Tibial nerve (tissue), 4 donors: ENCODE measurements at places on chromosomes 5 and 9. TPM values are rescaled to one million over a fixed set of nuclear protein-coding genes. Genes with fewer than 3 reads are reported as not detected.

- peaks cover 53% of the 10 kb centered on the region for H3K4me1 ChIP-seq
- no peak for DNase-seq
- no peaks in the 10 kb centered on the region for H3K27me3 ChIP-seq
- H3K36me3 ChIP-seq: no peaks in the 10 kb centered on the region
- no peak overlapping the region for H3K4me3 ChIP-seq
- H3K27ac ChIP-seq: no peak overlapping the region
Observed at GRCh38 chr5:150789450-150789849, 10.9 kb downstream of the SMIM3 start.

DNA sequence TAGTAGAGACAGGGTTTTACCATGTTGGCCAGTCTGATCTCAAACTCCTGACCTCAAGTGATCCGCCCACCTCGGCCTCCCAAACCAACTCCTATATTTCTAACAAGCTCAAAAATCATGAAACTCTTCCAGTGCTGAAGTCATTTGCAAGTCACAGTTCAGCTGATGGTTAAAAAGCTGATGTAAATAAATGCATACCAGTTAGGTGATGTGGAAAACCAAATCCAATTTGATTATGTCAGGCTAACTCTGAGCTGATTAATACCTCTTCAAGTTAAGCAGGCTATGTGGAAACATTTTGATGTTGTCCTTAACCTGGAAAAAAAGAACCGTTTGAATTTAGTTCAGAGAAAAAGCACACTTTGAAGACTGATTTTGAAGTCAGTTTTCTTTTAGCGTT is 51.0 kb downstream of the TMEM252 start:
- H3K27ac ChIP-seq: no peak overlapping the region
- H3K27me3 ChIP-seq: no peaks in the 10 kb centered on the region
- DNase-seq: no peak
- no peaks in the 10 kb centered on the region for H3K36me3 ChIP-seq

- no peak overlapping the region for H3K4me3 ChIP-seq
- no peaks in the 10 kb centered on the region for H3K27me3 ChIP-seq
- no peaks in the 10 kb centered on the region for H3K4me1 ChIP-seq
- no peak for DNase-seq
Observed at GRCh38 chr5:135324897-135325650, 74.0 kb downstream of the MACROH2A1 start.

GRCh38 chr5:97929383-97929782 is 746.3 kb upstream of the RIOK2 start:
- H3K27me3 ChIP-seq: no peaks in the 10 kb centered on the region
- H3K36me3 ChIP-seq: no peaks in the 10 kb centered on the region
- H3K4me1 ChIP-seq: no peaks in the 10 kb centered on the region
- no peak overlapping the region for H3K4me3 ChIP-seq
- no peak for DNase-seq

- no peak overlapping the region for H3K27ac ChIP-seq
- H3K4me3 ChIP-seq: no peak overlapping the region
- DNase-seq: no peak
- no peaks in the 10 kb centered on the region for H3K36me3 ChIP-seq
Observed at GRCh38 chr9:92492781-92493401, 10.6 kb upstream of the ASPN start.

GRCh38 chr5:180391276-180391675 is 38.1 kb upstream of the GFPT2 start:
- no peaks in the 10 kb centered on the region for H3K36me3 ChIP-seq
- no peak overlapping the region for H3K4me3 ChIP-seq
- no peaks in the 10 kb centered on the region for H3K27me3 ChIP-seq
- DNase-seq: no peak
- no peak overlapping the region for H3K27ac ChIP-seq
- H3K4me1 ChIP-seq: no peaks in the 10 kb centered on the region

- H3K4me3 ChIP-seq: no peak overlapping the region
- DNase-seq: no peak
- no peak overlapping the region for H3K27ac ChIP-seq
- no peaks in the 10 kb centered on the region for H3K4me1 ChIP-seq
- no peaks in the 10 kb centered on the region for H3K27me3 ChIP-seq
- peaks cover 81% of the 10 kb centered on the region for H3K36me3 ChIP-seq
Observed at GRCh38 chr9:132324425-132324824, 30.4 kb downstream of the SETX start.

DNA sequence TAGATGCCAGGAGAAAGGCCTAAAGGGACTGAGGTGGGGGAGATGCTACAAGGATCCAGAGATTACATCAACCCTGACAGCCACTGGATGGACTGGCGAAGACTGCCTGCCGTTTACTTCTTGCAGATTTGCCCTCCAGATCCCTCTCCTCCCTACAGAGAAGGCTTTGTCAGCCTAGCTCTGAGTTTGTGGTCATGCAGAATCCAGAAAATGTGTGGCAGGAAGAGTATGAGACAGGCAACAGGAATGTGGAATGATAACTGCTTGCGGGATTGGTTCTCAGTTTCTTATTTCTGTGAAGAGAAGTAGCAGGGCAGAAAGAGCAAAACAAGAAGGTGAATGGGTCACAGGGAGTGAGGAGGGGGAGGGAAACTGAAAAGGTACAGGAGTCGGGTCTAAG is 129.6 kb downstream of the TLE1 start:
- no peaks in the 10 kb centered on the region for H3K36me3 ChIP-seq
- H3K27me3 ChIP-seq: no peaks in the 10 kb centered on the region
- H3K27ac ChIP-seq: no peak overlapping the region
- peaks cover 33% of the 10 kb centered on the region for H3K4me1 ChIP-seq
- H3K4me3 ChIP-seq: no peak overlapping the region

- H3K4me1 ChIP-seq: no peaks in the 10 kb centered on the region
- no peak overlapping the region for H3K4me3 ChIP-seq
- H3K36me3 ChIP-seq: no peaks in the 10 kb centered on the region
- no peak overlapping the region for H3K27ac ChIP-seq
- H3K27me3 ChIP-seq: no peaks in the 10 kb centered on the region
Observed at GRCh38 chr5:168987543-168988300, 313.2 kb downstream of the SLIT3 start.

DNA sequence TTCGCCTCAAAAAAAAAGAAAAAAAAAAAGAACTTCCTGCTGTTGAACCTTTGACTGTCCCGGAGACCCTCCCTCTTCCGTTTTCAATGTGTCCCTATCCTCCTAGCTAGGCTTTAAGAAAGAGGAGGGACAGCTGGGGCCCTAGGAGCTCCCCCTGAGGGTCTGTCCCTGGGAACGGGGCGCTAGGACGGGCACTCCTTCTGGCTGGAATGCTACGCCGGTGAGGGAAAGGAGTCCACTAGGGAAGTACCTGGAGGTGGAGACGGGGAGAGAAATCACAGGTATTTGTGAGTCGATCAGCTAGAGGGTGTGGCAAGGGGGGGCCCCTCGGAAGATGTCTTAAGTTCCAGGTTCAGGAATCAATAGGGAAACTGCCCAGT is 4.6 kb downstream of the SIT1 start:
- DNase-seq: peak; percentile 42
- peaks cover 8% of the 10 kb centered on the region for H3K4me1 ChIP-seq
- H3K36me3 ChIP-seq: no peaks in the 10 kb centered on the region
- no peaks in the 10 kb centered on the region for H3K27me3 ChIP-seq

DNA sequence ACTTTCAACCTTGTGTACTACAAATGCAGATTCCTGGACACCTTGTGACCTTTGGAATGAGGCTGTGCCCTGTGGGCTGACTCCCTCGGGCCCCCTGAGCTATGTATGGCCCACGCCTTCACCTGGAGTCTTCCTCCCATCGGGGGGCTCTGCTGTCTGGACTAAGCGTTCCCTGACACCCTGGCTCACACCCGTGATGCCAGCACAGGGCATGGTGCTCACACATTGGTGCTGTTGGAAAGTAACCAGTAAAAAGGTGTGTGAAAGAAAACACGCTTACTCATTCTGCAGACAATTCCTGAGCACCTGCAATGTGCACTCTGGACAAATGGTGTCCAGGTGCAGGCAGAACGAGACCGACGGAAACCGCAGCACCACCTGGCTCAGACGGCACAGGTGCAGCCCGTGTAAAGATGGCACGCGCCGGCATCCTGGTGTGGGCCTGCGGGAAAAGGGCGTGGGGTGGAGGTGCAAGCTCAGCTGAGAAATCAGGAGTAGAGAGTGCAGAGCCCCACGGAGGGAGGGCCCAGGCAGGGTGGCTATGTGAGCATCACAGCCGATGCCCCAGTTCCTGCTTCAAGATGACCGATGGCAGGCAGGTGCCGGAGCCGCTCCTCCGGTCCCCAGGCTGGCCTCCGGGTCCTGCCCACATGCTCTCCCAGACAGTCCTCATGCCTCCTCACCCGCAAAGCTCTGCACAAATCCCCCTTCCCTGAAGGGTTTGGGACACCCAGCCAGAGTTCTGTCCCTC is 11.0 kb downstream of the LPCAT1 start:
- H3K36me3 ChIP-seq: no peaks in the 10 kb centered on the region
- H3K27me3 ChIP-seq: no peaks in the 10 kb centered on the region
- H3K4me3 ChIP-seq: no peak overlapping the region
- no peaks in the 10 kb centered on the region for H3K4me1 ChIP-seq
- no peak overlapping the region for H3K27ac ChIP-seq

DNA sequence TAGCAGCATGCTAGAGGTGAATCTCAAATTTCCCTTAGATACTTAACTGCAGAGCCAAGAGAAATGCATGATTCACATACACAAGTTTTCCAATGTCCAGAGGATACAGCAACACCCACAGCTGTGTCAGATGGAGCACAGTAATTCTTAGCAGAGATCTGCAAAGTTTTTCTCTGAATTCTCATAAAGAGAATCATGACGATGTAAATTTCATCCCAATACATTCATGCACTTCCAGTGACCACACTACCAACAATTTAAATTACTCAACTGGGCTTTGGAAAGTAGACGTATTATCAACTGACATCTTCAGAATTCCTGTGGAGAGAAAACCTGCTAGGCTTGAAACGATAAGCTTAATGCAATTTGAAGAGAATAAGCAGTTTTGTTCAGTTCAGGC is 378.8 kb upstream of the TLE4 start:
- no peak for DNase-seq
- H3K4me1 ChIP-seq: no peaks in the 10 kb centered on the region
- H3K27ac ChIP-seq: no peak overlapping the region
- no peak overlapping the region for H3K4me3 ChIP-seq
- H3K27me3 ChIP-seq: no peaks in the 10 kb centered on the region

- H3K27me3 ChIP-seq: no peaks in the 10 kb centered on the region
- H3K4me3 ChIP-seq: no peak overlapping the region
- H3K4me1 ChIP-seq: no peaks in the 10 kb centered on the region
- H3K27ac ChIP-seq: peak overlapping the region; percentile 90
Observed at GRCh38 chr5:172380987-172381643, 73.2 kb downstream of the SH3PXD2B start.

- H3K4me1 ChIP-seq: peaks cover 28% of the 10 kb centered on the region
- DNase-seq: no peak
- H3K27ac ChIP-seq: no peak overlapping the region
Observed at GRCh38 chr9:27408482-27408881, 111.5 kb upstream of the EQTN start.

GRCh38 chr5:54577937-54578653 is 60.5 kb downstream of the SNX18 start:
- no peak for DNase-seq
- H3K4me1 ChIP-seq: peaks cover 27% of the 10 kb centered on the region
- H3K27ac ChIP-seq: no peak overlapping the region
- no peak overlapping the region for H3K4me3 ChIP-seq
- no peaks in the 10 kb centered on the region for H3K27me3 ChIP-seq

- no peak for DNase-seq
- H3K36me3 ChIP-seq: no peaks in the 10 kb centered on the region
- H3K4me1 ChIP-seq: no peaks in the 10 kb centered on the region
- no peaks in the 10 kb centered on the region for H3K27me3 ChIP-seq
Observed at GRCh38 chr5:163790497-163790896, 285.1 kb downstream of the MAT2B start.

GRCh38 chr5:141485321-141486055 is 658 bp downstream of the PCDHGC4 start:
- peaks cover 8% of the 10 kb centered on the region for H3K4me1 ChIP-seq
- H3K27me3 ChIP-seq: no peaks in the 10 kb centered on the region
- no peak overlapping the region for H3K27ac ChIP-seq
- H3K4me3 ChIP-seq: peak overlapping the region; percentile 22

- H3K4me3 ChIP-seq: no peak overlapping the region
- no peak overlapping the region for H3K27ac ChIP-seq
- DNase-seq: no peak
- peaks cover 6% of the 10 kb centered on the region for H3K27me3 ChIP-seq
Observed at GRCh38 chr9:137161558-137162486, 8.0 kb downstream of the LRRC26 start.

- H3K27me3 ChIP-seq: no peaks in the 10 kb centered on the region
- H3K36me3 ChIP-seq: no peaks in the 10 kb centered on the region
- no peak for DNase-seq
- H3K27ac ChIP-seq: no peak overlapping the region
- H3K4me1 ChIP-seq: no peaks in the 10 kb centered on the region
Observed at GRCh38 chr5:61100437-61100836, 61.8 kb downstream of the SMIM15 start.

GRCh38 chr9:117017414-117017985 is 330.4 kb downstream of the TRIM32 start:
- H3K27ac ChIP-seq: no peak overlapping the region
- H3K27me3 ChIP-seq: no peaks in the 10 kb centered on the region
- no peak for DNase-seq
- no peaks in the 10 kb centered on the region for H3K4me1 ChIP-seq
- H3K4me3 ChIP-seq: no peak overlapping the region

DNA sequence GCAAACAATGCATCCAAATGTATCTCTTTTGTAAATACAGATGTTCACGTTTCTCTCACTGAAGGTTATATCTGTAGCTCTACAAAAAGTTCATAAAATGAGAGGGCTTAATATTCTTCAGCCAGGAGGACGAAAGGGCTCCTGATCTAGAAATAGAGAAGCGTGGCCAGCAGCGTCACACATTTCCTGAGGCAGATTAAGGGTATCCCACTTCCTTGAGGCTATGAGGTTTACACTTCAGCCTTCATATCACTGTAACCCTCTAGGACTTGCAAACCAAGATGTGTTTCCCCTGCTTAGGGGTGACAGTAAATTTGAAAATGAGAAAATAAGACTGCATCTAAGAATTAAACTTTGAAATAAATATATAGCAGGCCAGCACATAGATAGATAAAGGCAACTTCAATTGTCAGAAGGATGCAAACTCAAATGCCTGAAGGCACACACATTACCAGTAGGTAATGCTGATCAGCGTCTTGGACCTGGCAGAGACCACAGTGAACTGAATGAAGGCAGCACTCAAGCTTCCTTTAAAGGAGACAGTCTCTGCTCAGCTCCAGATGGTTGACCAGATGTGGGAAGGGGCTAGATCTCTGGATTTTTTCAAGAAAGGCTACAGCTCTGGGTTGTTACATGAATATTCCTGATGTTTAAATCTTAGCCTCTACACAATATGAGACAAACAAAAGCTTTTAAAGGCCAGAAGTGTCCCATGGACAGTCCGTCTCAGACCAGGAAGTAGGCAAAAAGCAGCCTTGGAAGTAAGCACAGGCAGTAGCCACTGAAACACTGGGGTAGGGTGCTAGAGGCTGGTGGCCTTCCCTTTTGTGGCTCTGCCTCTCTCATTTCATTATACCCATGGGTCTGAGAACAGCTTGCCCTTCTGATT is 197.7 kb downstream of the MCTP1 start:
- DNase-seq: no peak
- peak overlapping the region; percentile 8 for H3K27ac ChIP-seq
- no peak overlapping the region for H3K4me3 ChIP-seq
- no peaks in the 10 kb centered on the region for H3K4me1 ChIP-seq
- no peaks in the 10 kb centered on the region for H3K36me3 ChIP-seq
- no peaks in the 10 kb centered on the region for H3K27me3 ChIP-seq

GRCh38 chr9:68546596-68547390 is 6.1 kb upstream of the TMEM252 start:
- H3K4me3 ChIP-seq: no peak overlapping the region
- H3K27ac ChIP-seq: peak overlapping the region; percentile 64
- no peaks in the 10 kb centered on the region for H3K4me1 ChIP-seq
- DNase-seq: peak; percentile 39

Gene ZFP2
- total RNA-seq: 2.4 TPM

Gene CMYA5
- total RNA-seq: 8.1 TPM

Gene MLANA
- not detected for total RNA-seq

Gene SVEP1
- 97.8 TPM for total RNA-seq

Gene SLC4A9
- total RNA-seq: not detected

Gene CEMIP2
- total RNA-seq: 107 TPM

Gene SEMA4D
- 13.4 TPM for total RNA-seq

Gene GPR150
- total RNA-seq: 3.1 TPM
